ENCODE measurements at places on chromosomes 5 and 9. TPM values are rescaled to one million over a fixed set of nuclear protein-coding genes. Genes with fewer than 3 reads are reported as not detected.
A peak's percentile ranks its signal among the peaks of the same experiment; 100 is the strongest.

DNA sequence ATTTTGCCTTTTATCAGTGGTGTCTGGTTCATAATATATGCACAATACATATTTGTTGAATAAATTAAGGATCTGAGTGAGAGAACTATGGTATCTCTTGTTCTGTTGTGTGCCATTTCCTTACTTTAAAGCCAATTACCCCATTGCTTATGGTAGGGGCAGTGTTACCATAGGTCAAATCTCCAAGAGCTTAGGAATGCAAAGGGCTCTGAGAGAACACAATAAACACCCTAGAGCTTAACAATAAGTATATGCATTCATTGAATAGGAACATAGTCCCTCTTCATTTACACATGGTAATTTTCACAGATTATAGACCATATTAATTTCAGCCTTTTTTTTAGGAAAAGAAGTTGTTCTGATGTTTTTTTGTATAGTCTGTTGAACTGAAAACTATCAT lies 112.2 kb downstream of the MCTP1 start:
- no peaks in the 10 kb centered on the region for H3K4me1 ChIP-seq
- H3K36me3 ChIP-seq: no peaks in the 10 kb centered on the region
- no peak for DNase-seq

Gene FAM219A
- total RNA-seq: 20.2 TPM

Gene RLN2
- not detected for total RNA-seq

DNA sequence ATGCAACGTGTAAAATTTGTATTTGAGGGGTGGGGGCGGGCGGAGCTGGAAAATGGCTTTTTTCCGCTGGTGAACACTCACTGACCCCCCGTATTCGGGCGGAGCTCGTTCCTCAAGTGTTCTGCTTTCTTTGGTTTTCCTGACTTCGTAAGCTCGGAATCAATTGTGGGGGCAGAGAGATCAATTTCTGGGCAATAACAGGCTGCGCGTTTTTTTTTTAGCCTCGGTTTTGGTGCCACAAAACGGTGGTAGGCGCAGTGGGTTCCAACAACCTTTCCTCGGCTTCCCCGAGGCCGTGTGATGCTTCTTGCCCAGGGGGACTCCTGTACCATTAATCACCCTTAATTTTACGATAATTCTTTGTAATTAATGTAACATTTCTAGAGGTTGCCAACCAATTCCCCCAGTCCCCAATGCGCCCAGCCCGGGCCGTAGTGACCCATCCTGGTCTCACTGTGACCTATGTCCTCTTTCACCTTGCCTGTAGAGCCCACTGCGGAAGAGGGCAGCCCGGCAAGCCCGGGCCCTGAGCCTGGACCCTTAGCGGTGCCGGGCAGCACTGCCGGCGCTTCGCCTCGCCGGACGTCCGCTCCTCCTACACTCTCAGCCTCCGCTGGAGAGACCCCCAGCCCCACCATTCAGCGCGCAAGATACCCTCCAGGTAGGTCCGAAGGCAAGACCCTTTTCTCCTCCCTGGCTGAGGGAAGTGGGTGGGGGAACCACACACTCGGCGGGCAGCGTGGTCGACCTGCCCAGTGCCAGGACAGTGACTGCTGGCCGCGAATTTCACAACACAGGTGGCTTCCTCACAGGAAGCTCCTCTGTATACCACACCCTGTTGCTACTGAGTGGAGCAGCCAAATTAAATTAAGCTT lies 3.7 kb downstream of the NR4A3 start:
- DNase-seq: no peak
- H3K27me3 ChIP-seq: no peaks in the 10 kb centered on the region
- no peaks in the 10 kb centered on the region for H3K36me3 ChIP-seq
- H3K27ac ChIP-seq: no peak overlapping the region
- peaks cover 13% of the 10 kb centered on the region for H3K4me1 ChIP-seq

DNA sequence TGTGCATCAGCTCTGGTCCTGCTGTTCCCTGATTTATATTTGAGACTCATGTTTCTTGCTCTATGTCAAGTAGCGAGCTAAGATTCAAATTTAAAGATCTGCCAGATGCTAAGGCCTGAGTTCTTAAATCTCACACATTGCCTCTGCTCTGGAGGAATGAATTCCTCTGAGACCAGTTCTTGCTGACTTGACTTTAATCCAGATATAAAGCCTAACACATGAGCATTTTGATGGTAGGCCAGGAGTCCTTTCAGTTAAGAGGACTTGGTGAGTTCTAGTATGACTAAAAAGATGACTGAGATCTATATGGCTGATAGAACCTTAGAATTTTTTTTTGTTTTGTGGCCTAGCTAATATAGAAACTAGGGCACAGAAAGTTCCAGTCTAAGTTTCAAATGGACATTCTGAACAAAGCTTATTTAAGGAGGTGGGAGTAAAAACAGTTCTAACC lies 1.3 kb upstream of the INIP start:
- H3K4me3 ChIP-seq: no peak overlapping the region
- peak overlapping the region; percentile 6 for H3K27ac ChIP-seq
- H3K27me3 ChIP-seq: no peaks in the 10 kb centered on the region
- no peaks in the 10 kb centered on the region for H3K36me3 ChIP-seq
- H3K4me1 ChIP-seq: peaks cover 5% of the 10 kb centered on the region

- H3K27ac ChIP-seq: no peak overlapping the region
- no peak for DNase-seq
- no peaks in the 10 kb centered on the region for H3K4me1 ChIP-seq
- H3K4me3 ChIP-seq: no peak overlapping the region
- H3K36me3 ChIP-seq: no peaks in the 10 kb centered on the region
Measured at GRCh38 chr9:125099816-125100215, 43.5 kb downstream of the SCAI start.

Gene TAF1L
- not detected for total RNA-seq

Gene ST6GALNAC4
- 45.0 TPM for total RNA-seq

Gene FRRS1L
- 1.1 TPM for total RNA-seq

- no peak for DNase-seq
- no peak overlapping the region for H3K4me3 ChIP-seq
- peaks cover 21% of the 10 kb centered on the region for H3K4me1 ChIP-seq
- H3K27ac ChIP-seq: no peak overlapping the region
- H3K36me3 ChIP-seq: no peaks in the 10 kb centered on the region
Measured at GRCh38 chr5:78716206-78716605, 67.6 kb upstream of the LHFPL2 start.

- no peaks in the 10 kb centered on the region for H3K36me3 ChIP-seq
- H3K4me3 ChIP-seq: no peak overlapping the region
- no peak overlapping the region for H3K27ac ChIP-seq
- peaks cover 12% of the 10 kb centered on the region for H3K4me1 ChIP-seq
- DNase-seq: no peak
Measured at GRCh38 chr5:170355601-170356098, 33.5 kb downstream of the KCNMB1 start.

Gene CCIN
- 1.6 TPM for total RNA-seq

DNA sequence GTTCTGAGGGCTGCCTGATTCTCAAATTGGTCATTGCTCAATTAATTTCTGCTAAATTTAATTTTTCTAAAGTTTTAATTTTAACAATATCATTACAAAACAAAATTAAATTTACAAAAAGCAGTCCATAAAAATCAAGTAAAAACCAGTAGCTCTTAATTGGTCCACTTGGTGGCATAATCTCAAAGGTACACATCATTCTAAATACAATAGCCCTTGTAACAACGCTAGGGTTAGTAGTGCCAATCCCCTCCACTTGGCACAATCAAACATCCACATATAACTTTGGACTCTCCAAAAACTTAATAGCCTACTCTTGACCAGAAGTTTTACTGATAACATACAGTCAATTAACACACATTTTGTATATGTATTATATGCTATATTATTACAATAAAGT lies 1.9 kb upstream of the NDUFB6 start:
- H3K27me3 ChIP-seq: no peaks in the 10 kb centered on the region
- H3K4me1 ChIP-seq: peaks cover 12% of the 10 kb centered on the region
- no peak overlapping the region for H3K27ac ChIP-seq
- no peaks in the 10 kb centered on the region for H3K36me3 ChIP-seq
- no peak for DNase-seq
- no peak overlapping the region for H3K4me3 ChIP-seq

- H3K27ac ChIP-seq: no peak overlapping the region
- H3K4me1 ChIP-seq: no peaks in the 10 kb centered on the region
- DNase-seq: no peak
- H3K27me3 ChIP-seq: no peaks in the 10 kb centered on the region
- no peaks in the 10 kb centered on the region for H3K36me3 ChIP-seq
- H3K4me3 ChIP-seq: no peak overlapping the region
Measured at GRCh38 chr5:139814704-139815280, 19.2 kb downstream of the PSD2 start.

DNA sequence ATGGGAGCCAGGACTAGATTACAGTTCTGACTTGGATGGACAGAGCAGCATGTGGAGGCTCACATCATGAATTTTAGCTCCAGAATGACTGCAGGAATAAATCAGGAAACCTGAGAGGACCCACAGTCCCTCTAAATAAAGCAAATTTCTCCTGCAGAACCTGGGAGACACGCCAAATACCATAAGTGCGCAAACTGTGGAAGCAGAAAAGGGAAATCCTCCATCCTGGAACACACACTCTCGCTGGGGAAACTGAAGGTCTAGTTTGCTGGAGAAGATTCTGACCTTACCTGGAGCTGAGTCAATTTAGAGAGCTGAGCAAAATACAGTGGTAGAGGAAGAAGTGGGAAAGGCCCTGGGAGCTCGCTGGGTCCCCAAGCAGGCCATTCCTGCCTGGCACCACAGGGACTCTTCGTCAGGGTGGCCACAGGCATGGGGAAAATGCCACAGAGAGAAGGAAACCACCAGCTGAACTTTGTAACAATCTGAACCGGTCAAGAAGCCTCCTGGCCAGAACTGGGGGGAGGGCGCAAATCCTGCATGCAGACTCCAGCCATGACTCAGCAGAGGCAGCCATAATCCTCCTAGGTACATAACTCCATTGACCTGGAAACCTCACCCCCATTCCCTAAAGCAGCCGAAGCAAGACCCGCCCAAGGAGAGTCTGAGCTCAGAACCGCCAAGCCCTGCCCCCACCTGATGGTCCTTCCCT lies 390.9 kb downstream of the LRRC70 start:
- DNase-seq: no peak
- no peaks in the 10 kb centered on the region for H3K4me1 ChIP-seq
- no peak overlapping the region for H3K4me3 ChIP-seq
- no peaks in the 10 kb centered on the region for H3K36me3 ChIP-seq
- no peaks in the 10 kb centered on the region for H3K27me3 ChIP-seq

- H3K4me1 ChIP-seq: peaks cover 13% of the 10 kb centered on the region
- no peaks in the 10 kb centered on the region for H3K36me3 ChIP-seq
- DNase-seq: no peak
- H3K27me3 ChIP-seq: no peaks in the 10 kb centered on the region
Measured at GRCh38 chr9:4138781-4139180, 161.1 kb downstream of the GLIS3 start.

- no peaks in the 10 kb centered on the region for H3K27me3 ChIP-seq
- no peak overlapping the region for H3K4me3 ChIP-seq
- H3K27ac ChIP-seq: no peak overlapping the region
- no peak for DNase-seq
- peaks cover 29% of the 10 kb centered on the region for H3K4me1 ChIP-seq
Measured at GRCh38 chr9:4119778-4120554, 179.9 kb downstream of the GLIS3 start.

GRCh38 chr5:66333192-66333591 lies 189.1 kb downstream of the SREK1 start:
- no peak overlapping the region for H3K27ac ChIP-seq
- DNase-seq: no peak
- no peaks in the 10 kb centered on the region for H3K36me3 ChIP-seq
- H3K4me1 ChIP-seq: no peaks in the 10 kb centered on the region
- H3K4me3 ChIP-seq: no peak overlapping the region

GRCh38 chr5:92641031-92641962 lies 939.7 kb downstream of the NR2F1-AS1 start:
- no peak for DNase-seq
- no peaks in the 10 kb centered on the region for H3K36me3 ChIP-seq
- peaks cover 7% of the 10 kb centered on the region for H3K4me1 ChIP-seq
- H3K4me3 ChIP-seq: peak overlapping the region; percentile 49

Gene BAG1
- 30.6 TPM for total RNA-seq

DNA sequence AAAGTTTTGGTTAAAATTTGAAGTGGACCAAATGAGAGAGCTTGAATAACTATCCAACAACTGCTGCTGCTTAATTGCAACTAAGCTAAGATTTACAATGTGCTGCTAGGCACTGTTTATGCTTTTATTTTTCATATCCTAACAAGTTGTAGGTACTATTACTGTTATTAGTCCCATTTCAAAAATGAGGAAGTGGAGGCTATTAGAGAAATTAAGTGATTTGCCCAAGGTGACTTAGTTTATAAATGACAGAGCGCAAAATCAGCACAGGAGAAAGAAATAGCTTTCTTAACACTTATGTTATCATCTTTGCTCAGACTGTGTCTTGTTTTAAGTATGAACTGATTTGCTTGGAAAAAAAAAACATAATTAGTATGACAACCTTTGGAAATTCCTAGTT lies 23.1 kb downstream of the WDR36 start:
- H3K4me1 ChIP-seq: no peaks in the 10 kb centered on the region
- H3K27ac ChIP-seq: no peak overlapping the region
- H3K4me3 ChIP-seq: no peak overlapping the region
- no peaks in the 10 kb centered on the region for H3K27me3 ChIP-seq
- H3K36me3 ChIP-seq: peaks cover 11% of the 10 kb centered on the region

Gene PCDHAC1
- total RNA-seq: 1.2 TPM

- no peaks in the 10 kb centered on the region for H3K27me3 ChIP-seq
- H3K27ac ChIP-seq: no peak overlapping the region
- no peaks in the 10 kb centered on the region for H3K36me3 ChIP-seq
- H3K4me1 ChIP-seq: no peaks in the 10 kb centered on the region
Measured at GRCh38 chr9:128677794-128678193, 11.2 kb upstream of the SET start.

DNA sequence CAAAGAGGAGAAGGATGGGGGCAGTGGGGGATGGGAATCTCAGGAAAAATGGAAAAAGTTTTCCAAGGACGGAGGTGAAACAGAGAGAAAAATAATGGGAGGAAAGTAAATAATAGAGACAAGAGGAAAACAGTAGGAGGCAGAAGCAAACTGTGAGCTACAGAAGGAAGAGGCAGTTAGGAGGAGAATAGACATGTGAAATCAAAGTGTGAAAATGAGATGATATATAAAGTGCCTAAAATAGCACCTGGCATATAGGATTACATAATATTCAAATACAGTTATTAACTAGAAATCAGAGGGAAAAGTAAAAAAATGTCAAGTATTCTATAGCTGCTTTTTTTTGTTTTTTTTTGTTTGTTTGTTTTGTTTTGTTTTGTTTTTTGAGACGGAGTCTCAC lies 44.0 kb upstream of the PLIN2 start:
- H3K4me3 ChIP-seq: no peak overlapping the region
- no peaks in the 10 kb centered on the region for H3K4me1 ChIP-seq
- H3K36me3 ChIP-seq: no peaks in the 10 kb centered on the region
- H3K27me3 ChIP-seq: no peaks in the 10 kb centered on the region
- no peak for DNase-seq
